ENCODE measurements at places on chromosomes 12 and 14.
A peak's percentile ranks its signal among the peaks of the same experiment; 100 is the strongest.

DNA sequence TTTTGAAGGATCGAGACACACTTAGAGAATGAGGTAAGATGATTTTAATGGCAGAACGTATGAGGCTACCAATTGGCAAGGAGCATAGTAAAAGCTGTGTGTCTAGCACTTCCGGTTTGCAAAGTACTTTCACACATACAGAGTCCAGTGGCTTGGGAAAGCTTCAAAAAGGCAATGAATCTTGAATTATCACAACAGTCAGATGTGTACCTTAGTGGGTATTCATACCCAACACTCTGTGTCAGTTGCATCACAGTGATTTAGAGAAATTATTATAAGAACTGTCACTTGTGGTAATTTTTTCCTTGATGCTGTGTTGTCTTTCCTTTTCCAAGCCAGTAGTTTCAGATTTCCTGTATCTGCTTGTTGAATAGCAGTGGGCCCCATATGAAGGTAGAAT lies 424.1 kb downstream of the PCNX1 start:
- DNase-seq: no peak

DNA sequence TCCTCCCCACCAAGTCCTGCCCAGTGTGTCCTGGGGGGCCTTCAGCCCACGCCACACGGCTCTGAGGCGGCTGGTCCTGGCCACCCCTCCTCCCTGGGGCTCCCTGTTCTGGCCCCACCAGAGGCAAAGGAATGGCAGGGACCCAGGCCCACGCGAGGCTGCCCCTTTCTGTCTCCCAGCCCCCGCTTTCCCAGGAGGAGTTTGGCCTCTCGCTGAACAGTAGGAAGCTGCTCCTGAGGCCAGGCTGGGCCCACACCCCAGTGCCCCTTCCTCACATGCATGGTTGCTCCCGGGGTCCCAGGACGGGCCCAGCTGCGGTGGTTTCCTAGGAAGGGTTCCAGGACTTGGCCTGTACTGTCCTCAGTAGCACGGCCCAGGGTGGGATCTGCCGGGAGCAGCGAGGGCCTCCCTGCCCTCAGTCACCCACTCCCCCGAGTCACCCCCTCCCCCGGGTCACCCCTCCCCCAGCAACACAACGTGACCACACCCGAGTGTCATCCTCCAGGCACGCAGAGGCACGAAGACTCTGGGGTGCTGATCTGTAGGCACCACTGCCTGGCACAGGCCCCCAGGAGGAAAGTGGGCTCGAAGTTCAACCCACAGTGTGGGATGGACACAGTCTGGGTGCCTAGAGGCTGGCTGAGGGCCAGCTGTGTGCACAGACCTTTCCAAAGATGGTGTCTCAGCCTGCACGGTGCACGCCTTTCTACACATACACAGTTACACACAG lies 33.0 kb downstream of the LRCOL1 start:
- no peak for DNase-seq

GRCh38 chr12:131818821-131819585 lies 9.2 kb upstream of the MMP17 start:
- DNase-seq: no peak

GRCh38 chr12:108519558-108519957 lies 4.5 kb downstream of the FICD start:
- DNase-seq: no peak

GRCh38 chr12:126843915-126844669 lies 1422.9 kb upstream of the TMEM132C start:
- no peak for DNase-seq

GRCh38 chr12:1517734-1518525 lies 76.5 kb downstream of the FBXL14 start:
- no peak for DNase-seq

DNA sequence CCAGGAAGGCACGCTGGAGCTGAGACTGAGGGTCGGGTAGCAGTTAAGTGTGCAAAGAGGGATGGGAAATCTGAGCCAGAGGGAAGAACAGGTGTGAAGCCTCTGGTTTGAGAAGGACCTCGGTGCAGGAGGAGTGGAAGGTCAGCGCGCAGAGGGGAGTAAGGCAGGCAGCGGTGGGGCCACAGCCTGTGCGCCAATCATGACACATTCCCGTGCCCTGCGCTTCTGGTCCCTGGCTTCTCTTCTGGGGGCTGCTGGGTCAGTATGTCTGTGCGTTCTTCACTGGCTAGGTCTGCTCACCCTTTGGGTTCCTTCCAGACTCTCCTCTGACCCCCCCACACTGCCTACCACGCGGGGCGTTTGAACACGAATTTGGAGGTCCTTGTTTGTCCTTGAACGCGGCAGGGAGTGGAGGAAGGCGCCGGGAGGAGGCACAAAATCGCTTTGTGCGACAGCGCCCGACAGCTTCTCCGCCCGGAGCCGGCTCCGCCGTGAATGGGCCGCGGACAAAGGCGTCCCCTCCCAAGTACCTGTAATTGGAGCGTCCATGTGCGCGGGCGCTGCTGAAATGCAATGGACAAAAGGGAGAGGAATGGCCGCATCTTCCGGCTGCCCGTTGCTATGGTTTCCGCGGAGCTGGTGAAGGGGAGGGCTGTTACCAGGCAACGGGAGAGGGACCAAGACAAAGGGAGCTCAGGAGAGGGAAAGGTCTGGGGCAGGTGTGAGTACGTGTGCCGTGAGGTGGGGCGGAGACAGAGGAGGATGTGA lies 207.2 kb upstream of the SRRM4 start:
- no peak for DNase-seq

- DNase-seq: peak; percentile 22
These were observed 229.1 kb upstream of the OR4E1 start for GRCh38 chr14:21902561-21903181.

GRCh38 chr12:113149361-113150150 lies at the start of gene CFAP73:
TSS of gene CFAP73 (plus strand) at chr12:113149724. CDS start at chr12:113149858, 134 bp downstream.
- no peak for DNase-seq

DNA sequence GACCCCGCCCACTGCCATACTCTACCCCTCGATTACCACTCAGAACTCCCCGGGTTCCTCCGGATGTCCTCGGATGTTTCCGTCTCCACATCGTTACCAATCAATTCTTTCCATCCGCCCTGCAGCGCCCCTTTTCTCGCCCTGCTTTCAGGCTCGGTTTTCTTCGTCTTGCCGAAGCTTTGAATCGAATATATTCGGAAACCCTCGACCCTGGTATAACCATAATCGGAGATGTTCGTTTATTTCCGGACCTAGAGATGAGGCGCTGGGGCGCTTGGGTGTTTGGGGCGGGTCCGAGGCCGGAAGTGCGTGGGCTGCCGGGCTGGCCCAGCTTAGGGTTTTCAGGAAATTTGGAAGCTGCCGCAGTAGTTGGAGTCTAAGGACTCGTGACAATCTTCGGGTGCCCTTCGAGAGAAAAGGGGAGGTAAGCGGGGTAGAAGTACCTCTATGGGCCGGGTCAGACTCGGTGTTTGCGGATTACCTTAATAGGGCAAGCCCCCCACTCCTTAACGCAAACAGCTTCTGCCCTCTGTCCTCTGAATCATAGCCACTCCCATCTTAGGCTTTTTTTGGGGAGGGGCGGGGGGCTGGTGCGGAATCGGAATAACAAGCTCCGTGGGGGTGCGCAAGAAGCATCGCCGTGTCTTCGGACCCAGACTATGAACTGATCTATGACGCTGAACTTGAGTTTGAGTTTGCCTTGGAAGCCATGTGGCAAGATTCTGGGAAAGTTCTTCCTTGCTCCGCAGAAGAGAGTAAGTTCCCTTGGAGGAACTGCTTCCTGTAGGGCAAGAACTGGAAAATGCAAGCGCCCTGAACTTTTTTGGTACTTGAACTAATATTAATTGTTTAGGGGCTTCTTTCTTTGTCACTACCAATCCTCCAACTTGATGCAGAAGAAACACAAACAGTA lies at the start of gene C14orf119:
Gene C14orf119 (plus strand): TSS at position 310 of the 913 bp plus-strand sequence. CDS start 2,154 bp downstream, outside the sequence.
- peak; percentile 99 for DNase-seq

- no peak for DNase-seq
These were observed 8.3 kb downstream of the TNFRSF1A start for GRCh38 chr12:6333566-6333965.

DNA sequence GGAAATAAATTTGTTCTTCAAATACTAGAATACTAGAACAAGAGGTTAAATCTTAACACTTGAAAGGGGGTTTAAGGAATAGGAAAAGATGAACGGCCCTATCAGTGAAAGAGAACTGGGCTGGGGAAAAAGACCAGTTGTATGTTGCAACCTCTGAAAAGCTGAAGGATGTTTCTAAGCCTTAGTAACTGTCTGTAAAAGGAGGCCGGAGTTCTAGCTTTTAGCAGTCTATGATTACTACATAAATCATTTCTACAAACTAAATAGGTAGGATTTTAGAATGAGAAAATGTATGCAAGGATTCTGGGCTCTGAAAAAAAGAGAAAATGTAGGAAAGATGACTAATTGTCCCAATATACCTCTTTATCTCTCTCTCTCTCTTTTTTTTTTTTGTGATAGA lies 4.9 kb downstream of the CERS5 start:
- DNase-seq: no peak

- DNase-seq: no peak
These were observed 9.1 kb downstream of the GPR19 start for GRCh38 chr12:12686925-12687324.

- peak; percentile 29 for DNase-seq
These were observed 50.3 kb upstream of the SRSF5 start for GRCh38 chr14:69716478-69717187.

DNA sequence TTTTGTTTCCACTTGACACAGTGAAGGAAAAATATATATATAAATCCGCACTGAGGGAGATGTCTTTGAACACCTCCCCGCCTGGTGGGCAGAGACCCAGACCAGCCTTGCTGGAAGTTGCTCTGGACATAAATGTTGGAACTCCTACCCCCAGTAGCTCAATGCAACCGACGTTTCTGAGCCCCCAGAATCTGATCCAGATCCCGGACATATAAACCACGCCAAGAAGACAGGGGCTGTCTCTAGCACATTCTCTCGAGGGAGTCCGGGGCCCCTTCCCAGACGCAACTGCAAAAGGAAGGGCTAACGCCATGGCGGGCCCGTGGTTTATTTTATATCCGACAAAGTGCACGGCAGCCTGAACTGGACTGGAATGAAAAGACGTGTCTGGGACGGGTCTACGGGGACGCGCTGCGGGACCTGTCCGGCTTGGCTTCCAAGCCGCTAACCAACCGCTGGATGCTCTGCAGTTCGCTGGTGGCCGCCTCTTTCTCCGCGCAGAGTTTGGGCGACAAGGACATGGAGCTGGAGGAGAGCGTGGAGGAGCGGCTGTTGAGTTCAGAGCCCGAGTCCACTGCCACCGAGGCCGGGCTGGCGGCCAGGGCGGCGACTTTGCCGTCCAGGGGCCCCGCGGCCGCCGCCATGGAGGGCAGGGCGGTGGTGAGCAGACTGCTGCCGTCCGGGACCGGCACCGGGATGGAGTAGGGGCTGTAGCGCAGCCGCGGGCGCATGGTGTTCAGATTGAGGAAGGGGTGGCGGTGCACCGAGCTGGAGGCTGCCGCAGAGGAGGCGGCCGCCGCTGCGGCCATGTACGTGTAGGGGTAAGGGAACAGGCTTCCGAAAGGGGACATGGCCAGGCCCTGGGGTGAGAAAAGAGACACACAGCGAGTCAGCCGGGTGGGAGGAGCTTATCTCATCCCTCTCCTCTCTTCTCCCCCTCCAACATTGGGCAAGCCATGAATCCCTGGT lies 12.2 kb downstream of the TBX3 start:
- DNase-seq: no peak

- DNase-seq: no peak
These were observed 4.5 kb upstream of the ARF3 start for GRCh38 chr12:48961801-48962200.

GRCh38 chr12:64797156-64797555 lies 27.3 kb upstream of the TBC1D30 start:
- DNase-seq: no peak

- DNase-seq: no peak
These were observed 30.6 kb downstream of the PPFIBP1 start for GRCh38 chr12:27554421-27555186.

GRCh38 chr12:130619385-130620001 lies 96.6 kb downstream of the RIMBP2 start:
- no peak for DNase-seq

DNA sequence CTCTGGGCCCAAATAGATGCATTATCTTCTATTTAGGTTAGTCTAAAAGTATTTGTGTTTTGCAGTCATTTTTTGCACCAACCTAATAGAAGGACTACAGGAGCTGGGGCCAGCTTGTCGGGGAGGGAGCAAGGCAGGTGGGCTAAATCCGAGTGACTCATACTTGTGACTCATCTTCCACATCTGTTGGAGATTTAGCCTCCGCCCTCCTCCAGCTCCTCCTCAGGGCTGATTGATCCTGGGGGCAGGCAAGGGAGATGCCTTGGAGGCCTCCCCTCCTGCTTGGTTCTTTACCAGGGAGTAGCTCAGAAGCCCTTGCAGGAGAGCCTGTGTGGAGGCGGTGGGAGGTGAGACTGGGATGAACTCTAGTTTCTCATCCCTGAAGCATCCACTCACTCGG lies 27.9 kb downstream of the RHOF start:
- no peak for DNase-seq
